ENCODE measurements at places on chromosomes 5 and 9. TPM values are rescaled to one million over a fixed set of nuclear protein-coding genes. Genes with fewer than 3 reads are reported as not detected.

Gene CENPK
- total RNA-seq, result 104 TPM

DNA sequence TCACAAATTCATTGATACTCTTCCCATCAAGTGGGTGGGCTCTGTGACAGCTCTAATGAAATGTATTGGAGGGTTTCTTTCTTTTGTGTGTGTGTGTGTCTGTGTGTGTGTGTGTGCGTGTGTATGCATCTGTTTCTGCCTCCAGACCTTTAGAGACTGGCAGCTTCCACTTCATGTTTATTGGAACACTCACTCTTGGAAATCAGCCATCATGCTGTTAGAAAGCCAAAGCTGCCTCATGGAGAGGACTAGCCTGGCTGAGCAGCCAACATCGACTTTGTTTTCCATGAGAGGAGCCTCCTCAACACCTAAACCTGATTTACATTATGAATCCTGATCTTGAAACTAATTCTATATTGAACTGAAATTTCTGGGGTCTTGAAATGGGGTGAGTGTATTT, 128.5 kb upstream of the FAM174A start:
- DNase-seq, result no peak

Gene SLC6A19
- total RNA-seq, result not detected

DNA sequence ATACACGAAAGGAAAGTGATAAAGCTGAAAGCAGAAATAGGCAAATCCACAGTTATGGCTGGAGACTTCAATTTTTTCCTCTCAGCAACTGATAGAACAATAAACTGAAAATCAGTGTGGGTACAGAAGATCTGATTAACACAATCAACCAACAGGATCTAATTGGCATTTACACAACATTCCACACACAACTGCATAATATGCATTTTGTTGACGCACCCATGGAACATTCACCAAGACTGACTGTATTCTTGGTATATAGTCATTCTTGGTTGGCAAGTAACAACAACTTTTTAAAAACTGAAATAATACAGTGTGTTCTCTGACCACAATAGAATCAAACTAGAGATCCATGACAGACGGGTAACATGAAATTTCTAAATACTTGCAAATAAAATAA, 218.7 kb upstream of the S1PR3 start:
- no peak for DNase-seq

Gene F2RL2
- total RNA-seq, result not detected

Data from OCI-LY7 (cell line).